ENCODE measurements at places on chromosomes 6 and 20.

GRCh38 chr6:149363154-149363553 lies 36.9 kb upstream of the SUMO4 start:
- peak; percentile 81 for DNase-seq

GRCh38 chr6:16764188-16764950 lies 3.1 kb upstream of the ATXN1 start:
- no peak for DNase-seq

DNA sequence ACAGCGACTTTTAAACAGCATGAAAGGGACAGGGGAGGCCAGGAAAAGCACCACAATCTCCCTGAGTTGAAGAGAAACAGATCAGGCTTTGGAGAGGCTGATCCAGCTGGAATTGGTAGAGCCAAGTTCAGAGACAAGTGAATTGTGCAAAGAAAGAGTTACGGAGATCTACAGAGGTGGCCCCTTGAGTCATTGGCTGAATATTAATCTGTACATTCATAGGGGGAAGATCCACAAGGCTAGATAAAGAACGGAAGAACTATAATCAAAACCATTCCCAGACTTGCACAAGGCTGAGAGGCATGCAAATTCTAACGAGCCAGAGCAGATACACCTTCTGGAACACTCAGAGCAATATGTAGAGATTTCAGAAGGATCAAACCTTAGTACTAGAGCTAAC lies 14.2 kb upstream of the FOXQ1 start:
- no peak for DNase-seq

GRCh38 chr6:168315596-168315995 lies 4.0 kb downstream of the DACT2 start:
- DNase-seq = no peak

DNA sequence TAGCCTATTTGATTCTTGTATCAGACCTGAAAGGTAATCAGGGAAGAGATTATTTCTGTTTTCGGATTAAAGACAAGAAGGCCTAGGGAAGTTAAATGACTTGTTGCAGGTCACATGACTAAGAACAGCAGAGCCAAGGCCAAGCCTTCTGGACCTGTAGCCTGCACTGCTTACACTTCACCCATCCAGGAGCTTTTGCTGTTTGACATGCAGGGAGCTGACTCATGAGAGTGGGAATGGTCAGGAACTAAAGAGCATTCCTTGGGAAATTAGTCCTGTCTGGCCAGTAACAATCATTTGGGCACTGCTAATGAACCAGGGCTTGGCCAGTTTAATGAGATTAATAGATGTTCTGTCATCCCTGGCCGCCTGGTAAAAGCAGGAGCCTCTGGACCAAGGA lies 46.8 kb downstream of the EIF2S2 start:
- DNase-seq = peak; percentile 59

DNA sequence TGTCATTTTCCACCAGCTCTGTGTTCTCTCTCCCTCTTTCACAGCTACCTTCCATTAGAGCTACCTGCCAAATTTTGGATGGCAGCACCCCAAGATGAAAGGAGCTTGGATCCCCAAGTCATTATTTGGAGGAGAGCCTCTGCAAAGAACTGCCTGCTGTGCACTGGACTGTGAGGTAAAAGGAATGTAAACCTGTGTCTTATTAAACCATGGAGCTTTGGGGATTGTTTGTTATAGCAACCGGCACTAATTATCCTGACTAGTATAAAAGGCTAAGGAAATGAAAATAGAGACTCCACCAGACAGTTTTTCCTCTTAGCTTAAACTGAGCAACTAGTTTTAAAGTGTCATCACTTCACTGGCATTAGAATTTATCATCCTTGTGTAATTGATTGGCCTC lies 191.6 kb upstream of the DTNBP1 start:
- no peak for DNase-seq

DNA sequence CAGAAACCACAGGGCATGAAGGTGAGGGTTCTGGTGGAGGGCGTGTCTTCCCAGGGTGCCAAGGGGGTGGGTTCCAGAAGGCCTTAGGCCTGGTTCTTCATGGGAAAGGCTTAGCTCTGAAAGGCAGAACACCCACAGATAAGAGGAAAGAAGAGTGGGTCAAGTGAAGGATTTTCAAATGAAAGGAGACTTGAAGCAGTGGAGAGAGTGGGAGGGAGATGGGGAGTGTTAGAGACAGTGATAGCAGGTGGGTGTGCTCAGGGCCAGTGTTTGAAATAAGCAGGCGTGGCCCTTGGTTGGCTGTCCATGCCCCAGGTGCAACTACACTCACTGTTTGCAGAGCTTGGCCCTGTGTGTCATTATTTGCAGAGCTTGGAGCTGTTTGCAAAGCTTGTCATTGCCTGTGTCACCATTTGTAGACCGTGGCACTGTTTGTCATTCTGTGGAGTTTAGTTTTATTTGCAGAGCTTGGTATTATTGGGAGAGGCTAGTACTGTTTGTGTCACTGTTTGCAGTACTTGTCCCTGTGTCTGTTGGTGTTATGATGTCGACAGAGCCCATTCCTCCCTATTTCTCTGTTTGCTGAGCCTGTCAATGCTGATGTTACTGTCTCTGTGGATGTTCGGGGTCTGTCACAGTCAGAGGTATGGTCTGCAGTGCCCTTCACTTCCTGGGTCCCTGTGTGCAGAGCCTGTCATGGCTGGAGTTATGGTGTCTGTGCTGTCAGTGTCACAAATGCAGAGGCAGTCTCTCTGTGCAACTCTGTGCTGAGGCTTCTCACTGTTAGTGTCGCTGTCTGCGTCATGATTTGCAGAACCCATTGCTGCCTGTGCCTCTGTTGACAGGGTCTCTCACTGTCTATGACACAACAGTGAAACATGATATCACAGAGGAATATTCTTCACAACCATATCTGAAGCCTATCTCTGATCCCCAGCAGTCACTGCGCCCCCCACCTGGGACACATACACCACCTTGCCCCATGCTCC lies 127.7 kb upstream of the LRFN2 start:
- DNase-seq = no peak

- no peak for DNase-seq
Measured at GRCh38 chr6:113982055-113982550, 11.2 kb upstream of the HDAC2 start.

DNA sequence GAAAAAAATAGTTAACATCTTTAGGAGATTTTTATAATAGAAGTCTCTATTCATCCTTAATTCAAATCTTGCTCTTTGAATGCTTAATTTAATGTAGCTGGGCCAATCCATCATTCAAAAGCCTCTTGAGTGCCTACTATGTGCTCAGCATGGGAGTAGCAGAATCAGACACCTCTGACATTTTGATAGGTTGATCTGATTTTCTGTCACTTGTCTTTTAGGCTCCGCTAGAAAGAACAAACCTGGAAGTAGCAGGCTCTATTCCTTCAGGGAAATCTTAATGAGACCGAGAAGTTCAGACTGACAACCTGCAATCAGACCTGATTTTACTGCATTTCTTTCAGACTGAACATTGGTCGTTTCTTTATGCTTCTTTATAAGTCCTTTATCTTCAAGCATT lies 588.6 kb upstream of the MANEA start:
- no peak for DNase-seq
